ENCODE measurements at places on chromosomes 7 and 10. TPM values are rescaled to one million over a fixed set of nuclear protein-coding genes. Genes with fewer than 3 reads are reported as not detected.

Gene ZNF735
- not detected for total RNA-seq

- no peak overlapping the region for H3K4me3 ChIP-seq
- H3K36me3 ChIP-seq: peaks cover 48% of the 10 kb centered on the region
- H3K4me1 ChIP-seq: peaks cover 13% of the 10 kb centered on the region
- no peak for DNase-seq
- H3K27me3 ChIP-seq: no peaks in the 10 kb centered on the region
- no peak overlapping the region for H3K27ac ChIP-seq
Observed at GRCh38 chr7:151073990-151074389, 6.6 kb downstream of the FASTK start.

DNA sequence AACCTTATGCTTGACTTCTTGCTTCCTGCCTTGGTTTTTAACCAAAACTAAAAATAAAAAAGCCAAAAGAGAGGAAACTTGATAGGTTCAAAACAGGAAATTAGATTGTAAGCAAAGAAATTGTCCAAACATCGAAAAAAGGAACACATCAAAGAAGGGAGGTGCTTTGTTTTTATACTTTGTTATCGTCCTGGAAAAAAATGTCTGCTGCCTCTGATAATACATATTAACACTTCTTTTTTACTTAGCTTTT, 286.6 kb upstream of the C7orf33 start:
- H3K27ac ChIP-seq: no peak overlapping the region
- H3K27me3 ChIP-seq: no peaks in the 10 kb centered on the region
- H3K4me1 ChIP-seq: peaks cover 8% of the 10 kb centered on the region
- H3K36me3 ChIP-seq: no peaks in the 10 kb centered on the region
- DNase-seq: no peak

Gene ERCC6
- total RNA-seq: 20.6 TPM

GRCh38 chr10:1020958-1021357, 4.7 kb downstream of the IDI2 start:
- H3K4me3 ChIP-seq: no peak overlapping the region
- no peaks in the 10 kb centered on the region for H3K27me3 ChIP-seq
- H3K36me3 ChIP-seq: peaks cover 34% of the 10 kb centered on the region
- DNase-seq: no peak

Gene SKIDA1
- total RNA-seq: 0.11 TPM

DNA sequence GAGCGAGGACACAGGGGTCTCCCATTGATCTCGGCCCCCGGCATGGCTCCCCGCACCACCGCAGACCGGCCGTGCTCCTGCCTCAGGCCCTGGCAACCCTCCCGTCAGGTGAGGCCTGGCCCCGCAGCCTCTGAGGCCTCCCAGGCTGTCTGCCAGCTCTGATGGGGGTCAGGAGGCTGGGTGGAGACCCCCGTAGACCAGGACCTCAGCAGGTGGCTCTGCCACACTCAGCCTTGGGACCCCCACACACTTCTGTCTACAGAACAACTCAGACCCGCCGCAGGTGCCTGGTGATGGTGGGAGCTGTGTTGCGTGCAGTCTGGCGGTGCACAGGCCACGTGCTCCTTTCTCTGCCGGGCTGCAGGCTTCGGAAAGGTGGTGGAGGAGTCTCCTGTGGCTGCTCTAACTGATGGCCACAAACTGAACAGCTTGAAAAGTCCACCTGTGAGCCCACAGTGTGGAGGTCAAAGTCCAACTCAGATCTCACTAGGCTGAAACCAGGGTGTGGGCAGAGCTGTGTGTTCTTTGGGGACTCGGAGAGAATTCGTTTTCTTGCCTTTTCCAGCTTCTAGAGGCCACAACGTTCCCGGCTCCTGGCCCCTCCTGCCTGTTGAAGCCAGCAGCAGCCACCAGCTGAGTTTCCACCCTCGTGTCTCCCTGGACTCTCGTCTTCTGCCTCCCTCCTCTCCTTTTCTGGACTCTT, 62.5 kb downstream of the PWWP2B start:
- H3K36me3 ChIP-seq: no peaks in the 10 kb centered on the region
- H3K27ac ChIP-seq: no peak overlapping the region
- no peaks in the 10 kb centered on the region for H3K27me3 ChIP-seq
- H3K4me3 ChIP-seq: no peak overlapping the region

- no peak for DNase-seq
- H3K36me3 ChIP-seq: no peaks in the 10 kb centered on the region
- H3K4me3 ChIP-seq: no peak overlapping the region
- no peaks in the 10 kb centered on the region for H3K4me1 ChIP-seq
Observed at GRCh38 chr7:28617308-28617880, 205.1 kb downstream of the CREB5 start.

Gene MIOS
- 37.1 TPM for total RNA-seq

DNA sequence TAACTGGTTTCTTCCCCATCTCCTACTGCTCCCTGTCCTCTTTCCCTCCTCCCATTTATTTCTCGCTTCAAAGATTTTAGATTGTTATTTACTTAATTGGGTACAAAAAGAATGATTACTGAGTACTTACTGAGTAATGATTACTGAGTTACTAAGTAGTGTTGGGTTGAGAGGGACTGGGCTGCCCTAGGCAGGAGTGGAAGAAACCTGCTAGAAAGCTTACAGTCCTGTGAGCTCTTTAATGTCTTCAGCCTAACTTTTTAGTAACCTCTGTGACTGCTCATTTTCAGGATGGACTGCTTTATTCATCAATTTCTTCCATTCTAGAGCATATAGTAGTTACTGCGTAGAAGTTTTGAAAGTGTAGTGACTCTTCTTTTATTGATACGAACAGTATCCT, 7.6 kb downstream of the PHF14 start:
- H3K4me3 ChIP-seq: no peak overlapping the region
- no peaks in the 10 kb centered on the region for H3K27me3 ChIP-seq
- DNase-seq: no peak
- H3K4me1 ChIP-seq: peaks cover 19% of the 10 kb centered on the region
- peaks cover 39% of the 10 kb centered on the region for H3K36me3 ChIP-seq
